Stimulated activated CD4-positive, alpha-beta T cell treated with anti-CD3 and anti-CD28 coated beads, Interleukin-2, amount 100 ng/mL, for 24 hours (primary cell): ENCODE measurements at places on chromosomes 5 and 9.
A peak's percentile ranks its signal among the peaks of the same experiment; 100 is the strongest.

GRCh38 chr5:165143741-165144140 lies 1638.3 kb downstream of the MAT2B start:
- no peak for DNase-seq

DNA sequence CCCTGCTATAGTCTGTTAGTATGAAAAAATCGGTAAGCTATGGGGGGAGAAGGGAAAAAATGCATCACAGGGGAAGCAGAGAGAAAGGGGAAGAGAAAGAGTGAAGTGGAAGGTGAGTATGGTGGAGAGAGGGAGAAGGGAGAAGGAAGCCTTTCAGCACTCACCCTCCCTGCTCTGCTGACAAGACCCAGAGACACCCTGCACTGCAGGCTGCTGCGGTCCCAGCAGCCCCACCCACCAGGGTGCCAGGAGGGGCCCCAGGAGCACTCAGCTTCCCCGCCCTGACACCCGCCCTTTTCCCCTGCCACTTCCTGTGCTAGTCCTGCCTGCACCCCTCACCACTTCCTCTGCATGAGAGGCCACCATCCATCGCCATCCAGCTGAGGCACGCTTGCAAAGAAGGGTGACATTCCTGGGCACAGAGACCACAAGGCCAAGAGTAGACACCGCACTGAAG lies 12.7 kb downstream of the STK10 start:
- peak; percentile 89 for DNase-seq

DNA sequence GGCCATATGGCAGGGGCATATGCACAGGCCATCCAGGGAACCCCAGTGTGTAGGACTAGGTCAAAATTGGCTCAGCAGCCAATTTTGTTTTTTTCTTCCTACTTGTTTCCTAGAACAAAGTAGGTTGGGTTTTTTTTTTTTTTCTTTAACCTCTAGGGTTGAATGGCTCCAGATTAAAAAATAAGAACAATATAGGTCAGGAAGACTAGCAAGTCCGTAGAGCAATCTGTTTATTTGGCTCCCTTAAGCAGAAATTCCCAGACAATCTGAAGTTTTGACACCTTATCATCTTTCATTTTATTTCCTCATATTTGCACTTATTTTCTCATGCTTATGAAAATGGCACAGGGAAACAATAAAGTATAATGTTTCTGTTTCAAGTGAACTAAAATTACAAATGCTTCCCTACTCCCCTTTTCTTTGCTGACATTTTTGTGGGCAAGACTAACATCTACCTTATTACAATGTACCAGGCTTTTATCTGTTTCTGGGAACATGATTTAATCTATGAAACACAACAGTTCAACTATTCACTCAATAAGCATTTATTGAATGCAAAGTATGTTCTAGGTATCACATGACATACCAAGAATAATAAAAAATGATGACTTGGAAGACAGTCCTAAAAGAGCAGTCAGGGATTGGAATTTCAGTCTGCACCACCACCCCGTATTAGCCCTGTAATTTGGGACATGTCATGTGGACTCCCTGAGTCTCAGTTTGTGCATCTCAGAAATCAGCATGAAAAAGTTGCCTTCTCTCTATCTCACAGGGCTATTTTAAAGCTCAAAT lies 30.5 kb downstream of the TLR4 start:
- DNase-seq, result no peak

DNA sequence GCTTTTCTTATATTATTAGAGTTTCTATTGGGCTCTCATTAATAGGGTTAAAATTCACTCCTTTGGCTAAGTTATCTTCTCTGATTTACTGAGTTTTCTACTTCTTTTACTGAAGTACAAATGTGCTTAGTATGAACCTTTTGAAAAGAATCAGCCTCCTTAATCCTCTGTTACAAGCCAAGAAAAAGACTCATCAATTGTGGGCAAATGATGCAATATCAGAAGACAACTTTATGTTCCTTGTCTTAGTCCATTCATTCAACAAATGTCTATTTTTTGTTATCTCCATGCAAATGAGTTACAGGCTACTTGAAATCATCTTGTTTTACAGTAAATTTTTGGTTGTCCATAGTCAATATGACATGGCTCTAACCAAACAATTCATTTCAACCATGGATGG lies 40.3 kb downstream of the SNCAIP start:
- DNase-seq, result no peak

DNA sequence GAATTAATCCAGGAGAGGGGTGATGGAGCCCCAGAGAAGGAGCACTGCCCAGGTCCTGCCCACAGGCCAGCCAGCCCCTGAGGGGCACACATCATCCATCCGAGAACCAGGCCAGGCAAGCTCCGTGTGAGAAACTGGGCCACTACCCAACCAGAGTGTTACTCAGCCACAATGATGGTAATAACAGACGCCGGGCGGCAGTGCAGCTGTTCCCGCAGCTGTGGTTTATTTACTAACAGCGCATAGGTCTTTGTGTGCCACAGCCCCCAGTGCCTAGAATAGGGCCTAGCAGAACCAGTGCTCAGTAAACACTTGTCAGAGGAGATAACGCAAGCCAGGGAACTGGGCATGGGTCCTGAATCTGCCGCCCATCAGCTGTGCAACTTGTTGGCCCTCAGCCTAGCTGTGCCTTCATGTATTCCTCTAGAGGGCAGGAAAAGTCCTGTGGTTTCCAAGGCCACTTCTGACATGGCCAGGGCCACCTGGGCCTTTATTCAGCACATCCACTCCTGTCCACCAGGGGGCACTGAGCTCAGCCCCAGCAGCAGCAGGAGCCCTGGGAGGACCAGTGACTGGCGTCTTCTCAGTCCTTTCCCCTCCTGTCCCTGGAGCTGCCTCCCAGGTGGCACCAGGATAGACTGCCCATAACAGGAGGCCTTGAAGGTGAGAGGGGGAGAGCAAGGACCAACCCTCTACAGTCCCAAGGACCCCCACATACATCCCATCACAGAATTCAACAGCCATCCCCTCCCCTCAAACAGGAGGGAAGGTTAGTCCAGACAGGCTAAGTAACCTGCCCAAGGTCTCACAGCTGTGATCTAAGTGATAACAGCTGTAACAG lies 2.1 kb downstream of the MXD3 start:
- peak; percentile 78 for DNase-seq

GRCh38 chr5:32303755-32304120 lies 9.0 kb downstream of the MTMR12 start:
- no peak for DNase-seq

GRCh38 chr5:168443533-168443932 lies 42.7 kb upstream of the RARS1 start:
- DNase-seq, result no peak

DNA sequence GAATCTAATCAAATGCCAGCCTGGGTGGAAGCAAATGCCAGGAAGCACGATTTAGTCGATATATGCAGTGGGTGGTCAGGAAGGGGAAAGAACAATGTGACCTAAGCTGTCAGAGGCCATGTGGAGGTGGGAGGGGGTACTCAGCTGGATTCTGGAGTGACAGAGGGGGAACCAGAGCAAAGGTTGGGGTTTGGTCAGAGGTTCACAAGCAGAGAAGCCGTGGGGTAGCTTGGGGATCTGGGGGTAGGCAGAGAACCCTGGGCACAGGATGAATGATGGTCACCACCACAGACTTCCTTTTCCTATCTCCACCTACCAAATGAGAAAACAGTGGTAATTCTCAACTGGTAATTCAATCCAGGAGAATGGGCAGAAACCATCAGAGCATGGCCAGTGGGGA lies 24.1 kb upstream of the ARAP3 start:
- no peak for DNase-seq

- no peak for DNase-seq
These were observed 192.6 kb downstream of the ESM1 start for GRCh38 chr5:54792611-54793404.

DNA sequence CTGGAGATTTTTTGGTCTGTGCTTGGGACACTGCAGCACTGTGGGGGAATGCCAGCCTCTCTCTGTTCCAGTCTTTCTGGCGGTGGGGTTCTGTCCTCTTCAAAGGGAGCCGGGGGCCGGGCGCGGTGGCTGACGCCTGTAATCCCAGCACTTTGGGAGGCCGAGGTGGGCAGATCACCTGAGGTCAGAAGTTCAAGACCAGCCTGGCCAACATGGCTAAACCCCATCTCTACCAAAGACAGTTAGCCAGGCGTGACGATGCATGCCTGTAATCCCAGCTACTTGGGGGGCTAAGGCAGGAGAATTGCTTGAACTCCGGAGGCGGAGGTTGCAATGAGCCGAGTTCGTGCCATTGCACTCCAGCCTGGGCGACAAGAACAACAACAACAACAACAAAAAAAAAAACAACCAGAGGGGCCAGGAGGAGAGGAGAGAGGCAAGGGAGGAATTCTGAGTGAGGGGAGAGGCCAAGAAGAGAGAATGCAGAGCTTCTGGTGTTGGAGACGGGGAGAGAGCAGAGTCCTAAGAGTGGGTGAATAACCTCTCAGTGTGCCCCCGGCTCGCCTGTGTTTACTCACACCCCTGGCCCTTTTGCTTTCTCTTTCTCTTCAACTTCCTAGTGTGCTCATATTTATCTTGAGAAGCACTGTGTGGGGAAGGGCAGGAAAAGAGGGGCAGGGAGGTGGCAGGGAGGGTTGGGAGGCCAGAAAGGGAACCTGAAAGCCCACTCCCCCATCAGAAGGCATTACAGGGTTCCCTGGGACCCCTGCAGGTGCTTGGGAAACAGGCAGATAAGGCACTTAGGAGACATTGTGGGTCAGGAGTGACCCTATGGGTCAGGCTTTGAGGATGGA lies 3.2 kb upstream of the SET start:
- peak; percentile 53 for DNase-seq

DNA sequence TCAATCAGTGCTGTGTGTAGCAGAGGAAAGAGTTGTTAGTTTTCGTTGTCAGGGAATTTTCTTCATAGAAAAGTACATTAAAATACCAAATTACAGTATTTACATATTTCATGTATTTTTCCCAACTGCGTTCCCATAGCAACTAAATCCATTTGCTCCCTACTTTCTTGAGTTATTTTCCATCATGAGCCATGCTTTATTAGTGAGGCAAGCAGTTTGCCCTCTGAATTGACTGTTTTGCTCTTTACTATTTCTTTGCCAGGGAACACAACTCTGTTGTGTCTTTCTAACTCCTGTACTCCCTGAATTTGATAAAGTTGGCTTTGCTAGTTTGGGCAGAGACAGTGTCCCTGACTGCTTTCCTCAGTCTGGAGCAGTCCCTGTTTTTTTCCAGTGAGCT lies 276.2 kb upstream of the SLC30A5 start:
- DNase-seq, result no peak

DNA sequence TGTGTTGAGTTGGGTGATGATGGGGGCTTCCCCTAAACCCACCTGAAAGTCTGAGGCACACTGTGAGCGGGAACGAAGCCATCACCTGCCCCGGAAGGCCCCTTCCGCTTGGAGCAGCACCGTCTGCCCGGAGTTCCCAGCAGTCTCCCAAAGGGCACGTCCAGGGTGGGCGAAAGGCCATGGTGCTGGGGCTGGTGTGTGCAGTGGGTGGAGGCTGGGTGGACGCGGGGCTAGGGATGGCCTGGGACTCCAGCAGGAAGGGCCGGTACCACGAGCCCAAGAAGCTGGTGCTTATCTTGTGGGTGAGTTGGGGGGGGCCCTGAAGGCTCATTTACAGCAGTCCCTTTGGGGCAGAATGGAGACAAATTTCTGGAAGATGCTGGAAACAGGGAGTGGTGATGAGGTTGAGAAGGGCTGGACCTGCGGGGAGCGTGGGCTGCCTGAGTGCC lies 4.6 kb downstream of the FLT4 start:
- DNase-seq, result no peak

DNA sequence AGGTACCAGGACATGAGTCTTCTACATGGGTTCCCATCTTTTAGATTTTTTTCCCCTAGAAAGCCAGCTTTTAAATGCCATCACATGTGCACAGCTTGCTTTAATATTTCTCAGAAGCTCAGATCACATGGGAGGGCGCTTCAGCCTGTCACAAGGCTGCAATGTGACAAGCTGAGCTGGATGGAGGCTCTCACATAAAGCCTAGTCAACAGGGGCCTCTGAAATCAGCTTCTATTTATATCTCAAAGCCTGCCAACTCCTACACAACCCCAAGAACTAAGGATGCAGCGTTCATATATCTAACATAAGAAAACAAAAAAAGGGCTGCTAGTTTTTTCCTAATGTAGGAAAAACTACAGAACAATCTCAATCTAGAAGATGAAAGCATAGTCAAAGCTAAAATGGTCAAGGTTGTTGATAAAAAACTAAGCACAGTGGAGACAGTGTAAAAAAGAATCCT lies 2.3 kb downstream of the ZFAND5 start:
- DNase-seq, result peak; percentile 56
